ENCODE measurements at places on chromosomes 11 and 22.
A peak's percentile ranks its signal among the peaks of the same experiment; 100 is the strongest.

DNA sequence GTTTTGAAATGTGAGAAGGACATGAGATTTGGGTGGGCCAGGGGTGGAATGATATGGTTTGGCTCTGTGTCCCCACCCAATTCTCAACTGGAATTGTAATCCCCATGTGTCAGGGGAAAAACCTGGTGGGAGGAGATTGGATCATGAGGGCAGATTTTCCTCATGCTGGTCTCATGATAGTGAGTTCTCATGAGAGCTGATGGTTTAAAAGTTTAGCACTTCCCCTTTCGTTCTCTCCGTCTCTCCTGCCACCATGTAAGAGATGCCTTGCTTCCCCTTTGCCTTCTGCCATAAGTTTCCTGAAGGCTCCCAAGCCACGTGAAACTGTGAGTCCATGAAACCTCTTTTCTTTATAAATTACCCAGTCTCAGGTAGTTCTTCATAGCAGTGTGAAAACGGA lies 113.5 kb downstream of the FCHSD2 start:
- peak; percentile 48 for DNase-seq

GRCh38 chr11:2675540-2675939 lies 24.3 kb downstream of the KCNQ1OT1 start:
- no peak for DNase-seq

GRCh38 chr11:19905280-19905853 lies 192.7 kb downstream of the NAV2 start:
- DNase-seq, result peak; percentile 45

DNA sequence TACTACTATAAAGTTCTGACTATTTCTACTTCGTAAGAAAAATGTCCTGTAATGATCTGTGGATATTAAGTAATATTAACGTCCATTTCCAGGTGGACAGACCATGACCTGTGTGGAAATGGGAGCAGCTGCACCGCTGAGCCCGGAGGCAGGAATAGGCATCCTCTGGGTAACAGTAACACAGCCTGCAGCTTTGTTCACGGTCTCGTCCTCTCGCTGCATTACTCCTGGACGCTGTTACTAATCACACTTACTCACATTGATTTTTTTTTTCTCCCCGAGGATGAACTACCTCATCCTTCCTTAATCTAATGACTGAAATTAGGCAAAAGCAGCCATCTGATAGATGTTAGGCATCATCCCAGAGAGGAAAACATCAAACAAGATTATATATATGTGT lies 345.7 kb upstream of the NARS2 start:
- DNase-seq, result no peak

DNA sequence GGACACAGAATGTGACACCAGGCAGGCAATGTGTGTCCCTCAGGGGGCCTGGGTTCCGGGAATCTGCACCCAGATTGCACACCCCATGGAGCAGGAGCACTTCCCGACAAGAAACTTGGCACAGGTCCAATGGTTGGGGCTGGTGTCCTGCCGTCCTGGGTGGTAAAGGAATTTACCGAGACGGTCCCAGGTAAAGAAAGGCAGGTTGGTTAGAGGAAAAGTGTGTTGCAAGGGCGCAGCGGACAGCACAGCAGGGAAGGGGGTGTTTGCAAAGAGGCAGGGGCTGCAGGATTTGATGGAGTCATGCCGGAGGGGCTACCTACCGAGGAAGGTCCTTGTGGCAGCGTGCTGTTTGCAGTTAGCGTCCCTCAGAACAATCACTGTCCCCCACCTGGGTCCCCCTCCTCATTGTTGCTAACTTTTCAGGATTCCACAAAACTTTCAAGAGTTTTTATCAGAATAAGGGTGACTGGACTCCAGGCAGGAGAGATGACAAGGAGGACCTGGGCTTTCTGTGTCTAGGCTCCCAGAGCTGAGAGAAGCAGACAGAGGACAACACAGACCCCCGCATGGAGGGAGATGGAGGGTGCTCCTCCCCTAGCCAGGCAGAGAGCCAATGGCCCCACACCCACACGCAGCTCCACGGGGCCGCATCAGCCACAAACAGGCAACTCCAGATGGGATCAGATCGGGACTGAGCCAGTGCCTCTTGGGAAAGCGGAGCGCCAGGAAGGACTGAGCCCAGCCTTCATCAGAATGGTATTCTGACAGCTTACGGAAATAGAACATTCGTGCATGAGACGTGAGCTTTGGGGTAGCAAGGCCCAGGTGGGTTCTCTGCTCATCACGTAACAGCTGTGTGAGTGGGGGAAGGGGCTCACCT lies 1423.9 kb downstream of the BRD1 start:
- no peak for DNase-seq

DNA sequence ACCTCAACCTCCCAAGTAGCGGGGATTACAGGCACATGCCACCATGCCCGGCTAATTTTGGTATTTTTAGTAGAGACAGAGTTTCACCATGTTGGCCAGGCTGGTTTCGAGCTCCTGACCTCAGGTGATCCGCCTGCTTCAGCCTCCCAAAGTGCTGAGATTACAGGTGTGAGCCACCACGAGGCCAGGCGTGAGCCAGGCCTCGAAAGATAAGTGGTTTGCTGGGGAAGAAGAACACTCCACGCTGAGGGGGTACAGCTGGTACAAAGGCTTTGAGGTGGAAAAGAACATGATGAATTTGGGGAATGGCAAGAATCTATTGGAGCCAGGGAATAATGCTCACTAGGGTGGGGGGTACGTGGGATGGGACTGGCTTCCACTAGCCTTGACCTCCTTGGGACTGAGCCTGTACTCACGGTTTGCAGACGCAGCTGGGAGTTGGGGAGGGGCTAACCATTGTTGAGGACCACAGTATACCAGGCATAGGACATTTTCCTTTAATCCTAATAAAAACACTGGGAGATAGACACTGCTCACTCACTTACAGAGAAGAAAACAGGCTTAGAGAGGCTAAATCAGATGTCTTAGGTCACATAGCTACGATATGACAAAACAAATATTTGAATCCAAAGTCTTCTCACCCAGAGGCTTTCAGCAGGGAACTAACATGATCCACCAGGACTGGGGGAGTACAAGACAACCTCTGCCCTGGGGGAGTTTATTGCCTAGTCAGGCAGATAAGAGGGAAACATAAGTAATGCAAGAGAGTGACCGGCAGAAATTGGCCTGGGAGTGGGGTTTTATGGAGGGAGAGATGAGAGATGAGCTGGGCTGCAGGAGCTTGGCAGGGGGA lies 4.9 kb downstream of the SLCO2B1 start:
- DNase-seq, result no peak

DNA sequence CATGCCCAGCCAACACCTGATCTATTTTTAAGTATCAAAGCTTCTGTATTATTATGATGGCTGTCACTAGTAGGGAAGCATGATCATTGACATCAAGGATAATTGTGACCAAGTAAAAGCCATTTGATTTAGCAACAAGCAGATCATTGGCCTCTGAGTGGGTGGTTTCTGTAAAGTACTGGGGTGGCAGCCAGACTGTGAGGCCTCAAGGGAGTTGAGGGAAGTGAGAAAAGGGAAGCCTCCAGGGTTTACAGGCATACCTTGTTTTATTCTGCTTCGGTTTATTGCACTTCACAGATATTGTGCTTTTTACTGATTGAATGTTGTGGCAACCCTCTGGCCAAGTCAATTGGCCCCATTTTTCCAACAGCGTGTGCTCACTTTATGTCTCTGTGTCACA lies 60.1 kb downstream of the PRR5L start:
- DNase-seq, result peak; percentile 61

DNA sequence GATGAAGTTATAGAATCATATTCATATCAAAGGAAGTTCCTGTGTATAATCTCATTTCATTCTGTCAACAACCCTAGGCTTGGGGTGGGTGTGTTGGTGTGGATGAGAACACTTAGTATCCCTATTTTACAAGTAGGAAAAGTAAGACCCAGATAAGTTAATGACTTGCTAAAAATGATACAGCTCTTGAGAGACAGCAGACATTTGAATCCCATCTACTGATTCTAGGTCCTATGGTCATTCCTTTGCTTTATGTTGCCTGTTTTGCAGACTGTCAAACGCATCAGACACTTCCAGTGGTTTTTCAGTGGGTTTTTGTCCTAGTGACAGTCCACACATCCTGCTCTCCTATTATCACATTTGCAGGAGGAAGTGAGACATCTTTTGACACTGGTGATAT lies 153.1 kb downstream of the TEAD1 start:
- DNase-seq, result no peak

DNA sequence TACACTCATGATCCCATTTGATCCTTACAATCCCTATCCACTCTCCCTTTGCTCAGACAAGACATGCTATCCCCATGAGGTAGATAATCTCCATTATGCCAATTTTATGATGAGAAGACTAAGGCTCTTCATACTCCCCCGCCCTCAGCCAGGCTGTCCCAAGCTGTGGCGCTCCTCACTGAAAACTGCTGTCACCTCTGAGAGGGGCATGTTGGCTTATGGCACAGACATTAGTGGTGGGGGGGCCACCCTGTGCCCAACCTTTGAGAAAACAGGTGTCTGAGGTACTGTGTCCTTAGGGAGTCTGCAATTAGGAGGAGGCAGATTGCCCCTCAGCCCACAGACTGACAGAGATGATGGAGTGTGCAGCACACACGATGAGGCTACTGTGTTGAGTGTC lies 2.4 kb downstream of the DDTL start:
- no peak for DNase-seq

- DNase-seq, result peak; percentile 80
These were observed 19.3 kb upstream of the FXYD2 start for GRCh38 chr11:117843666-117844484.

GRCh38 chr22:30968015-30968923 lies at the start of gene MORC2:
TSS of gene MORC2 (minus strand) at chr22:30968774. CDS start at chr22:30967889, 885 bp downstream.
- no peak for DNase-seq

GRCh38 chr22:33255791-33256190 lies 197.6 kb upstream of the SYN3 start:
- DNase-seq, result no peak

DNA sequence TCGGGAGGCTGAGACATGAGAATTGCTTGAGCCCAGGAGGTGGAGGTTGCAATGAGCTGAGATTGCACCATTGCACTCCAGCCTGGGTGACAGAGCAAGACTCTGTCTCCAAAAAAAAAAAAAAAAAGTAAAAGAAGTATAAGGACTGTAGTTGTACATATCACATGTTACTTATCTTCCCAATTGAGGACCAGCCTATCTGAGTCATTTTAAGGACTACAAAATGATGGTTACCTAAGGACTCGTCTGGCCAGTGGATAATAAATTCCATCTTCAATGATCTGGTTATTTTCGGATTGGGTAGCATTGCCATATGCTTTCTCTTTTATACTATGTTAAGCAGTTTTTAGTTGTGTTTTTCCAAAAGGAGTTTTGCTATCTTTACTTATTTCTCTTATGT lies 55.3 kb downstream of the PPFIA1 start:
- DNase-seq, result no peak

GRCh38 chr11:44825058-44825785 lies 98.5 kb downstream of the TSPAN18 start:
- DNase-seq, result no peak

GRCh38 chr22:39518144-39518786 lies 2.1 kb upstream of the ATF4 start:
- no peak for DNase-seq

DNA sequence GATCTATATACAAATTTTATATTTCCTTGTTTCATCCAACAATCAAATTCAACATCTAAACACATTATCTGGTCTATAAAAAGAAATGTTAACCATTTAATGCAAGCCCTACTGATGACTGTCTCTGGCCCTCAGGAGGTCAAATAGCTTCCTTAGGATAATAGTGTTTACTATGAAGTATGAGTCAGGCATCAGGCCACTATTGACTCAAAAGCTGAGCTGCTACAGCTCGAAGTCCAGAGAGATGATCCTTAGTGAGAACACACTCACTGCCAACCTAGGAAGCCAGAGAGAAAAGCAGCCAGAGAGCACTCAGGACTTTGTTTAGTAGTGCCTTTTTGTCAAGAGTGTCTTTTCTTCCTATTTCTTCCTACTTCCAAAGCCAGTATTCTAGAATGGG lies 171.8 kb downstream of the SOX6 start:
- DNase-seq, result no peak

- no peak for DNase-seq
These were observed 1291.0 kb downstream of the LRRC4C start for GRCh38 chr11:40168414-40168813.

GRCh38 chr11:24375351-24375750 lies 121.5 kb upstream of the LUZP2 start:
- DNase-seq, result no peak

GRCh38 chr11:33325451-33325850 lies 68.3 kb downstream of the HIPK3 start:
- no peak for DNase-seq

DNA sequence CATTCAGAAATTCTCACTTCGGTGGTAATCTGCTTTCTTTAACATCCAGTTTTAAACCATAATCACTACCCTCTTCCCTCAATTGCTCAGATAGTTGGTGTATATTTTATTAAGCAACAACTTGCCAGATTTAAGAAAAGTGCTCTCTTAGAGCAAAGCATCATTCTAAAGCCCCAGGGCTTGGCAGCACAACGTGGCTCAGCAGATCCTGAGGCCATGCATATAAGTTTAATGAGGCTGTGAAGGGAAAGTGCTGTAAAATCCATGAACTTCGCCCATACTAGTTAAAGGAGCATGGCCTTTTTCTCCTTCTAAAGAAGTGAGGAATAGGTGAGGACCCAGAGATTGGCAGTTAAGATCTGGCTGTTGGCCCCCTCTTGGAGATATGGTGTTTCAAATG lies 482.3 kb upstream of the CCDC90B start:
- no peak for DNase-seq

DNA sequence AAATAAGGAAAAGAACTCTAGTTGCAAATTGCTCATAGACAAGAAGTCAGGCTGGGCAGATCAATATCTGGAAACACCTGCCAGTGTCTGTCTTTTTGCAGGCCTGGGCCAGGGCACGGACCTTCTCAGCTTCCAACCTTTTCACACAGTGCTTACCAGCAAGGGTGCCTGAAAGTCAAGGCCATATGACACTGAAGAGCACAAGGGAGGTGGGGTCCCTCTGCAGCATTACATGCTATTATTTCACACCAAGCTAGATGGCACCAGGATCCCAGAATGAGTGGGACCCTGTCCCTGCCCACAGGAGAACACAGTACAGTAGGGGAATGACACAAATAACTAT lies 5.9 kb upstream of the PEX26 start:
- DNase-seq, result no peak

GRCh38 chr22:47411006-47411405 lies 648.6 kb downstream of the TBC1D22A start:
- DNase-seq, result no peak

DNA sequence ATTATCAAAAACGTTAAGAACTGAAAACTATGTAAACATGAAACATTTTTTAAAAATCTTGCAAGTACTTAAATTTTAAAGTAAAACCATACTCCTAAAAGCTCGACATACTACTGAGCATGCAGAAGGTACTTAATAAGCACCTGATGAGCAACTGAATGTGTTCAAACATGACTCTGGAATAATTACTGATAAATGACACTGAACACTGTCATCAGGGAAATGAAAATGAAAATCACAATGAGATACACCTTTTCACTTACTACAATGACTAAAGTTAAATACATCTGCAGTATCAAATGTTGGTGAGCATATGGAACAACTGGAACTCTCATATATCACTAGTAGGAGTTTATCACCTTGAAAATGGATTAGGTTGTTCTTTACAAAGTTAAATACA lies 65.2 kb downstream of the PICALM start:
- no peak for DNase-seq
